ENCODE measurements at places on chromosomes 7 and 10.

- no peak for DNase-seq
Observed at GRCh38 chr7:112970771-112971170, 115.9 kb downstream of the GPR85 start.

DNA sequence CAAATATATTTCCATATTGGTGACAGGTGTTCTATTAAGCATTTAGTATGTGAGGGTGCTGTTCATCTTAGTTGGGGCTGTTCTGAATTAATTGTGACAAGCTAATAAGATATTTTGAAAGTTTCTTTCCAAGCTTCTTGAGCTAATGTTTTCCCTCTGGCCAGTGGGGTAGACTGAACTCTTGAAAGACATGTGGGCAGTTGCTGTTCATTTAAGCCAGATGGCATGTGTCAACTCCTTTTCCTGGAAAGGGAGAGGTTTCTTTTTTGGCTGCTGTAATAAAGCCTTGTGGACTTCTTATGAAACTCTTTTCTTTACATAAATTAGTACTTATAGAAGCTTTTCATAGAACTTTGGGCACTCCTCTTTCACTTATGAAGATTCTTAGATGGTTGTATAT, 21.7 kb downstream of the RAB18 start:
- no peak for DNase-seq

DNA sequence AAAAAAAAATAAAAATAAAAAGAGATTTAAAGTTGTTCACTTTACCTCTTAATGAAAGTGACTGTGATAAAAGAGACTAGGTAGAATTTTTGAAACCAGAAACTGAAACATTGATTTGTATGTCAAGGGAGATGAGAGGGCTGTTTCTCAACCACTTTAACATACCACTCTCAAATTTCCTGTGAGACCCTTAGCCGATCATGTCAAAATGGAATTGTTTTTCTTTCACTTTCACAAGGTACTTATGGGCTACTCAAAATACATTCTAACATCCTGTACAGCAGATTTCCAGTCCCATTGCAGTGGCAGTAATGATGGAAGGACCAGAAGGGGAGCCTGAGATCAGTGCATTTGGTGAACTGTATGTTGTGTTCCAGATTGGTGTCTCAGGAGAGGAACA, 261.2 kb downstream of the PPP1R3A start:
- DNase-seq = no peak

DNA sequence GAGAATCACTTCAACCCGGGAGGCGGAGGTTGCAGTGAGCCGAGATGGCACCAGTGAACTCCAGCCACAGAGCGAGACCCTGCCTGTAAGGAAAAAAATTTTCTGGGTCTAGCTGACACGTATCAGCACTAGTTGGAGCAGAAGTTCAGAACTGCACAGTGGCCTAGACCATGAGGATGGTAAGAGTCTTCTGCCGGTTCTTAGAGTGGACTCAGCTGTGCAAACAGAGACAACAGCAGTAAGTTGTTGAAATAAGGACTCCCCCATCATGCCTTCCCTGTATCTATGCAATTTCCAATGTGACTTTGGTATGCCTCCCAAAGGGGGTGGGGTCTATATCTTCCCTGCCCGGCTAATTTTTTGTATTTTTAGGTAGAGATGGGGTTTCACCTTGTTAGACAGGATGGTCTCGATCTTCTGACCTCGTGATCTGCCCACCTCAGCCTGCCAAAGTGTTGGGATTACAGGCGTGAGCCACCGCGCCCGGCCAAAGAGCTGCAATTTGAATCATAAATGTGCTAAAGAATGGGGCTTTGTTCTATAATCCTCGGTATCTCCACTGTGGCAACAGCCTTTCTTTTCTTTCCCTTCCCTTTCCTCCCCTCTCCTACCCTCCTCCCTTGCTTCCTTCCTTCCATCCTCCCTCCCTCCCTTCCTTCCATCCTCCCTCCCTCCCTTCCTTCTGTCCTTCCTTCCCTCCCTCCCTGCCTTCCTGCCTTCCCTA, 14.5 kb upstream of the RNF216 start:
- no peak for DNase-seq

- no peak for DNase-seq
Observed at GRCh38 chr7:116829041-116829440, 33.3 kb upstream of the CAPZA2 start.

- no peak for DNase-seq
Observed at GRCh38 chr10:65907199-65907712, 1018.6 kb upstream of the LRRTM3 start.

DNA sequence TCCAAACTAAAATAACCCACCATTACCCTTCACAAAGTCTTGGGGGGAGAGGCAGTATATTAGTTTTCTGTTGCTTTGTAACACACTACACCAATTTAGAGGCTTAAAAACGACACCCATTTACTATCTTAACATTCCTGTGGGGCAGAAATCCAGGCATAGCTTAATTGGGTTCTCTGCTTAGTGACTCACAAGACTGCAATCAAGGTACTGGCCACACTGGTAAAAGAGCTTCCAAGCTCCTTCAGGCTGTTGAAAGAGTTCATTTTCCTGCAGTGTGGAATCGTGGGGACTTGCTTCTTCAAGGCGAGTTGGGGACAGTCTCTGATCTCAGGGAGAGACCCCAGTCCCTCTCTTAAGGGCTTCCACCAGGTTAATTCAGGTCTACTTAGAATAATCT, 139.1 kb downstream of the XPNPEP1 start:
- DNase-seq = no peak

DNA sequence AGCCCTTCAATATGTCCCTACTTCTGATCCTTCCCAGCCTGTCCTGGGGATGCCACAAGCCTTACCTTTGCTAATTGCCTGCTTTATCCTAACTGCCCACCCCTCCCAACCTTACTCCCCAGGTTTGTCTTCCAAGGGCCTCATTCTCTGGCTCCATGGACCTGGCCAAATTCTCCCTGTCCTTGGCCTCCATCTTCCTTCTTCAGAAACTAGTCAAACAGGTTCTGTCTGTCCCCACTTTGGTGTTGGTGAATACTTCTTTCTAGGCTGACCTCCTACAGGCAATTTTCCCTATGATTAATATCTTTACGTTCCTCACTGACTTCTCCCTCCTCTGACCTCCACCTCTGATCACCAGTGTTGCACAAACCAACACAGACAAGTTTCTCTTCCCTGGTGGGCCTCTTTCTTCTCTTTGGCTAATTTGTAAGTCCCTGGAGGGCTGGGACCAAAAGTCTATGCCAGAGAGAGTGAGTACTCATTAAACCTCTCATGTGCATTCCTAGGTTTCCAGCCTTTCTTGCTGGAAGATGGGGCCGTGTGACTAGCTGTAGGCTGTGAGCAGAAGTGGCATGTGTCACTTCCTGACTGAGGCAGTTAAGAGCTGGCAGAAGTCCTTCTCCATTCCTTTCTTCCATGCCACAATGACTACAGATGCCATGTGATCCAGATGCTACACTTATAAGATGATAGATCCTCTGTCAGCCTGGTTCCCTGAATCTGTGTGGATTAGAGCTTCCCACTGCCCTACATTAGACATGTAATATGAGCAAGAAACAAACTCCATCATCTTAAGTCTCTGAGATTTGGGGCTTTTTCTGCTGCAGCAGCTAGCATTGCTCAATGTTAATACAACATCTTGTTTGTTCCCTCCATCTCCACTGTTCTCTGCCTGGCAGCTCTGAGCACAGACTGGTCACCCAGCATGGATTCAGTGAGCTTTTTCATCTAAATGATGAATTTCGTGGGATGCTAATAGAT, 382.7 kb downstream of the RPS24 start:
- DNase-seq = no peak

GRCh38 chr10:13808556-13809391, 222.0 kb downstream of the PRPF18 start:
- DNase-seq = no peak

GRCh38 chr7:195010-195829, 2.8 kb downstream of the FAM20C start:
- DNase-seq = no peak

- DNase-seq = no peak
Observed at GRCh38 chr10:90227217-90227656, 525.8 kb downstream of the KIF20B start.

GRCh38 chr10:115827231-115828009, 445.6 kb downstream of the GFRA1 start:
- DNase-seq = no peak

DNA sequence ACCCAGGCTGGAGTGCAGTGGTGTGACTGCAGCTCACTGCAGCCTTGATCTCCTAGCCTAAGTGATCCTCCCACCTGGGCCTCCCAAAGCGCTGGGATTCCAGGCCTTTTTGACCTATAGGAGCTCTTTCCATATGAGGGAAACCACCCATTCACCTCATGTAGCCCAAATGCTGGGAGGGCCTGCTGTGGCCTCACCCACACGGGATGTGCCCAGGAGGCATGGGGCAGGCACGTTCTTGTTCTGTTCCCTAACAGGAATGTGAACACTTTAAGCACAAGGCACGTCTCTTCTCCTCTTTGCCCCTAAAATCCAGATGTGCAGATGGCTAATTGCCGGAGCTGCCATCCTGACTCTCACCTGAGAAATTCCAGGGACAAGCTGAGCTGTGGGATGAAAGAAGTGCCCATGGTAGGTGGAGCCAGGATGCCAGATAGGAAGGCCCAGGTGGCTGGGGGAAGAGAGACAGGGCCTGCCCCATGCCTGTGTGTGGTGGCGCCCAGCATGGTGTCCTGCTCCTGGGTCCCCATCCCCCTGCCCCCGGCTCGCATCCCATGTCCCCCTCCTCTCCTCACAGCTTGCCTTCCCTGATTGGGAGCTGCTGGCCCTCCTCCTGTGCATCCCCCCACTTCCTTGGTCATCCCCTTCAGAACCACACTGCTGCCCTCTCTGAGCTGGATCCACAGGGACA, 17.3 kb downstream of the CAMK2B start:
- DNase-seq = no peak

DNA sequence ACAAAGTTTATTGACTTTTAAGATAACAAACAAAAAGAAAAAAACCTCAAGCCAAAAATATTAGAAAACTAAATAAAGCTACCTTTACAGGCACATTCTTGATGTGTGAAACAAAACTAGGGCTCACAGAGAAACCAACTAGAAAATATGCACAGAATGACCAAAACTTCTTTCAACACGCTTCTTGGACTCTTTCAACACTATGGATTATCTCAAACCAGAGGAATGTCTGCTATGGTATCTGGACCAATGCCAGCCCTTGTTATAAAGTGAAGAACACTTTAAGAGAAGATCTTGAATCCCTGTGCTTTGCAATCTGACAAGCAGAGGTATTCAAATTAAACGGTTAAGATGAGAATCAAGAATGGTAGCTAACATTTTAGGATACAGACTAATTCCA, 76.6 kb downstream of the DNAJC1 start:
- no peak for DNase-seq

GRCh38 chr10:101087965-101088364, 26.2 kb downstream of the KAZALD1 start:
- DNase-seq = no peak

DNA sequence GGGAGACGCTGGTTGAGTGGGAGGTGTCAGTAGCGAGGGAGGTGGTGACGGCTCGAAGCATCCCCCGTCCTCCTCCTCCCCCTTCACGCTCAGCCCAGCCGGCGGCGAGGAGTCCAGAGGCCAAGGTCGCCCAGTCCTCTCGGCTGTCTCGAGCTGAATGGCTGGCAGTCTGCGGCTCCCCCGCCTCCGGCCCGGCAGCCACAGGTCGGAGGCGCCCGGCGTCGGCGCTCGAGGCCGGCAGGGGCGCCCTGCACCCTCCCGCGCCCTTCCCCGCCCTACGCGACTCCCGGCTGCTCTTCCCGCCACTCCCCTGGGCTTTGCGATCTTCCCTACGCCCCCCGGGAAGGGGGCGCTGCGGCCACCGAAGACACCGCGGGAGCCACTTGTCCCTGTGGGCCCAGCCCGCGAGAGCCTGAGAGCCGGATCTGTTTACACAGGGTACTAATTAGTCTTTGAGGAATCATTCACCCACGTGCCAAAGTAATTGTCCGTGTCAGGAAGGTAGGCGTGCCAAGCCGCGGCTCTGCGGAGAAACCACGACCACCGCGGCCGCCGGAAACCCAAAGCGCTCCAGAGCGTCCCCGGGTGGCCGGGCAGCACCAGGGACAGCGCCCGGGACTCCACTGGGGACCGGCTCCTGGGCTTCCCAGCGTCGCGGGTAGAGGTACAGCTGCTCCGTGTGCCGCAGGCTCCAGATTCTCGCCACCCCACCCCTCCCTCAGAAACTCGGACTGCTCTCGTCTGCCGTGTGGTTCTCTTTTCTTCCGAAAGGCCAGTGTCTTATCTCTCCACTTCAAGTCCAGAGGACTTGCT, at the start of gene NXPH1:
NXPH1 (plus strand) TSS at position 133 of the 813 bp plus-strand sequence.
- DNase-seq = no peak

GRCh38 chr7:37455081-37455480, 6.4 kb upstream of the ELMO1 start:
- no peak for DNase-seq

GRCh38 chr10:115974816-115975430, 298.1 kb downstream of the GFRA1 start:
- no peak for DNase-seq

GRCh38 chr7:158549176-158549615, 38.4 kb downstream of the PTPRN2 start:
- DNase-seq = no peak

GRCh38 chr7:16730937-16731336, 22.6 kb upstream of the TSPAN13 start:
- no peak for DNase-seq

DNA sequence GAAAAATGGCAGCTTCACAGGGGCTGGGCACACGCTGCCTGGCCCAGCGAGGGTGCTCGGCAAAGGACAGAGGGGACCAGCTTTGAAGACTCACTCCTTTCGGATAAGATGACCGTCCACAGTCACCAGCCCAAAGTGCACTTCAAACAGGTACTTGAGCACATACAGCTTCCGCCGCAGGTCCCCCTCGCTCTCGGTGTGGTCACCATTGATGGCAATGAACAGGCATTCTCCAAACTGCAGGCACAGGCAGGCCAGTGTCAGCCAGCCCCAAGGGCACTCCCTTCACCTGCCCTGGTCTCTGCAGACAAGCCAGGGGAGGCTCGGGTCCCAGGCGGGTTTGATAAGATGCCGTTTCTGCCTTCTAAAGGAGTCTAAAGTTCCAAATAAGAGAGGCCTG, 11.6 kb downstream of the HPS1 start:
- no peak for DNase-seq

DNA sequence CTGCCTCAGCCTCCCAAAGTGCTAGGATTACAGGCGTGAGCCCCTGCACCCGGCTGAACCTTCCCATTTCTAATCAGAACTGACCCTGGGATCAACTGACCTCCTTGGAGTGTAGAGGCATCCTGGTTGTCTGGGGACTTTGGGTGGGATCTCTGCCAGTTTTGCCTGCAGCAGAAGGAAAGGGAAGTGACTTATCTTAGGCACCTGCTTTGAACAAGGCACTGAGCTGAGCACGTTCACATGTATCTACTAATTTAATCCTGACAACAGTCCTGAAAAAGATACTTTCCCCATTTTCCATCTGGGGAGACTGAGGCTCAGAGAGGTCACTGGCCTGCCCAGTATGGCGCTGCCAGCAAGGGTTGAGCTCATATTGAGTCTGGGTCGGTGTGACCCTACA, 153.4 kb downstream of the CUX1 start:
- no peak for DNase-seq

- DNase-seq = no peak
Observed at GRCh38 chr10:133460208-133460769, 6.5 kb downstream of the SCART1 start.
